Sigmoid colon (tissue), 7 donors: ENCODE measurements at places on chromosomes 3 and 15. TPM values are rescaled to one million over a fixed set of nuclear protein-coding genes. Genes with fewer than 3 reads are reported as not detected.

GRCh38 chr3:69791919-69792399, 52.7 kb downstream of the MITF start:
- DNase-seq = no peak

GRCh38 chr15:78651007-78651406, 10.0 kb upstream of the CHRNB4 start:
- DNase-seq = no peak

GRCh38 chr15:58374147-58374546, 57.6 kb upstream of the LIPC start:
- DNase-seq = no peak

CPB1 gene
- not detected for total RNA-seq

DNA sequence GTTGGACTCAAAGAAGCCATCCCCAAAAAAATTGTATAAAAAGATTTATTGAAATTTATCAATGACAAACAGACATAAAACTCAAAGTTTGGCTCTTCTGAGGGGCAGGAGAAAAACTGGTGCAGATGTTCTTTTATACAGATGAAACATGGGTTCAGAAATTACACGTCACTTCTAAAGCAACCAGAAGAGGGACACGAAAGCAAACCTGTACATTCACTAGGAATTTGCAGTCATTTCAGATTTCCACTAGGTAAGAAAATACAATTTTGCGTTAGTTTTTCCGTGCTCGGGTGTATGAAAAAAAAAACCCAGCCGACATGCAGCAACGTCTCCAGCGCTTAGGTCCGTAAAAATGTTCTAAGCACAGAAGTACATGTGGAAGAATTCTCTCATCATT, 41.8 kb downstream of the ANP32A start:
- no peak for DNase-seq

POPDC2 gene
- 157 TPM for total RNA-seq

- DNase-seq = no peak
Observed at GRCh38 chr3:26260139-26260538, 362.4 kb upstream of the LRRC3B start.
